Right atrium auricular region (tissue), 2 donors: ENCODE measurements at places on chromosomes 1 and 21.

GRCh38 chr1:153973071-153973470 lies 4.4 kb downstream of the JTB start:
- DNase-seq: no peak

DNA sequence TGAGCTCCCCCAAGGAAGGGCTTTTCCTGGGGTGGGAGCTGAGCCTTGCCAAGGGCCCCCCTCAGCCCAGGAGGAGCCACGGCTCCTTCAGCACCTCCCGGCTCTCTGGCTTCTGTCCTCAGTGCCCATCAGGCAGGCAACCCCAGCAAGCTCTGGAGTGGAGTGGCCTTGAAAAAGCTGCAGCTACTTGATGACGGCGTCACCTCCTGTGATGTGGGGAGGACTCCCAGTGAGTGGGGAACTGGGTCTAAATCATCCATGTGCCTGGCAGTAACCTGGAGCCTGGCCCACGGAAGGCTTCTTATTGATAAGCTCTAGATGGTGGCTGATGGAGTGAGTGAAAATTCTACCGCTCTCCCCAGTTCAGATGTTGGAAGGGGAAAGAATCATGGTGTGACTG lies 114.4 kb downstream of the TMEM53 start:
- DNase-seq: no peak

GRCh38 chr1:11338284-11338924 lies 65.4 kb downstream of the UBIAD1 start:
- DNase-seq: no peak

DNA sequence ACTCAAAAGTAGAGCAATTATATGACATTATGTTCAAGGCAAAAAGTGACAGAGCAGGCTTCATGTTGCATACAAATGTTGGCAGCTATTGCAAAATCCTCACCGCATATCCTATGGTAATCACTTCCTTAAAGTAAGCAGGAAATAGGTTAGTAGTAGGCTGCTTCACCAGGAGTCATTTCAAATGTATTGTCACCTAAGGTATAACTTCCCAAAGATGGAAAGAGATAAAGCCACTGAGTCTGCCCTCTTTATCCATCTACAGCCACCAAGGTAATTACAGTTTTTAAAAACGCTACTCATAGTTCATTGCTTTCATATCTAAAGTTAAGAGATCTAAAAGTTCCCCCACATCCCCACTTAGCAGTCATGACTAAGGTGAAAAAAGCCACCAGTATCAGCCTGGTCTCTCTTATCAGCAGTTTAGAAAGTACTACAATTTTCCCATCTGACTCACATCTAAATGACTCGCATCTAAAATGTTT lies 31.6 kb upstream of the UBE2U start:
- no peak for DNase-seq

- no peak for DNase-seq
Observed at GRCh38 chr1:240682166-240682858, 70.4 kb upstream of the GREM2 start.

- DNase-seq: no peak
Observed at GRCh38 chr1:66274634-66275033, 259.3 kb upstream of the SGIP1 start.

DNA sequence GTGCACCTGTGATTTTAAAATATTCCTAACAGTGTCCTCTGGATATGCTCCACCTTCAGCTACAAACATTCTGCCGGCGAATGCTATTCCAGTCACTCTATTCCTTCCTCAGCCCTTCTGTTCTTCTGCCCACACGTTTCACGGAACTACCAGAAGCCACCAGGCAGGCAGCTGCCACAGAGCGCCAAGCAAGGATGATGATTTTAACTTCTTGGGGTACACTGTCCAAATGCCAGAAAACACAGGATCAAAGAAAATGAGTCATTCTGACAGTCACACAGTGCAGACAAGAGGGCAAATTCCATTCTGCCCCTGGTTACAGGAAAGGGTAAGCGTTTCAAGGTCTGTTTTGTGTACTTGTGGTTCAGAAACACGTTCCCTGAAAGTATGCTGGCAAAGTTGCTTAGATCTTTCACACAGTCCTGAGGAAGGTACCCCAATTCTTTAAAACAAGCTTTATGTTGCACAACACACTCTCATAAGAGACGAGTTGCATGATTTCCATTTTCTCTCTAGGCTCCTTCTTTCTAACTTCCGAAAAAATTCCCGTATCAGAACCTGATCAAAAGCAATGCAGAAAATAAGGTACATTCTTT lies 508.3 kb upstream of the PKN2 start:
- DNase-seq: no peak

- peak; percentile 28 for DNase-seq
Observed at GRCh38 chr21:39663066-39663465, 50.3 kb downstream of the B3GALT5 start.

GRCh38 chr1:230158415-230159291 lies 91.6 kb downstream of the GALNT2 start:
- DNase-seq: no peak

DNA sequence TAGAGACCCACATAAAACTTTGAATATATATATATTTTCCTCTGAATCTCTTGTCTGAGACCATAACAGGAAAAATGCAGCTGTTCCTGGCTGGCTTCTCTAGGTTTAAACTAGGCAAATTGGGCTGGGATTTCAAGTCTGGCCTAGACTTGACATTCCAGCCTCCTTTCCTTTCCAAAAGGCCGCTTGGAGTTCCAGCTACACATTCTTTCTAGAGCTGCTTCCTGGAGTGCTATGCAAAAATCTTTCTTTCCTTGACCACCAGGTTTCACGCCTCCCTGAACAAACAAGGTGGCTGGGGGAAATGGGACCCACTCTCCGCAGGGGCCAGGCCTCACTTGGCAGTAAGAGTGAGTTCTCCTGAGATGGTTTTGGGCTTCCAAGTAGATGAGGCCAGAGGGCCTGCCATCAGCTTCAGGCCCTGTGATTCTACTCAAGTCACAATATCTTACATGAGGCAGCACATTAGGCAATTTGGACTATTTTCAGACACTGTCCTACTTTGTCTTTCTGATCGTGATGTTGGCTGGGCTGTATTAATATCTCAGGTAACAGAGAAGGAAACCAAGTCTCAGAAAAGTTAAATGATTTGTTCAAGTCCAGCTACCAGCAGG lies 102.4 kb downstream of the FAM78B start:
- no peak for DNase-seq

- no peak for DNase-seq
Observed at GRCh38 chr1:36320767-36321118, 2.7 kb downstream of the EVA1B start.

- no peak for DNase-seq
Observed at GRCh38 chr1:71019233-71019969, 28.2 kb downstream of the PTGER3 start.
